H1 (cell line): ENCODE measurements at places on chromosomes 6 and 20. TPM values are rescaled to one million over a fixed set of nuclear protein-coding genes. Genes with fewer than 3 reads are reported as not detected.

GRCh38 chr6:84651583-84651982, 112.8 kb downstream of the TBX18 start:
- no peak overlapping the region for H3K4me3 ChIP-seq
- DNase-seq: no peak
- no peak overlapping the region for H3K27ac ChIP-seq
- H3K27me3 ChIP-seq: no peaks in the 10 kb centered on the region

DNA sequence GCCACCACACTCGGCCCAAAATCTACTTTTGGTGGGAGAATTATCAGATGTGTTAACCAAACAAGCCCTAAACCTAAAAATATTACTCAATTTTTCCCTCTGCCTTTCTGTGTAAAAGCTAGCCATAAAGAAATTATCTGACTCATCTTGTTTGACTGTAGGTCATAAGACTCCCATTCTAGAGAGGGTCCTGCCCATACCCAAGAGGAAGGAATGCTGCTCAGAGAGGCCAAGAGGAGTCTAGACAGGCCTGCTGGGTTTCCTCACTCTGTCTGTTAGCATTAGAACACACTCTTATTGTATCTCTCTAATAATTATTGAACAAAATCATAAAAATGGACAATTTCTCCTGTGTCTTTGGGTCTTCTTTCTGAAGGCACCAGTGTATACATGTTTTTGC, 26.1 kb downstream of the C6orf141 start:
- no peaks in the 10 kb centered on the region for H3K36me3 ChIP-seq
- no peaks in the 10 kb centered on the region for H3K27me3 ChIP-seq
- H3K4me1 ChIP-seq: no peaks in the 10 kb centered on the region
- H3K27ac ChIP-seq: no peak overlapping the region
- no peak for DNase-seq

DNA sequence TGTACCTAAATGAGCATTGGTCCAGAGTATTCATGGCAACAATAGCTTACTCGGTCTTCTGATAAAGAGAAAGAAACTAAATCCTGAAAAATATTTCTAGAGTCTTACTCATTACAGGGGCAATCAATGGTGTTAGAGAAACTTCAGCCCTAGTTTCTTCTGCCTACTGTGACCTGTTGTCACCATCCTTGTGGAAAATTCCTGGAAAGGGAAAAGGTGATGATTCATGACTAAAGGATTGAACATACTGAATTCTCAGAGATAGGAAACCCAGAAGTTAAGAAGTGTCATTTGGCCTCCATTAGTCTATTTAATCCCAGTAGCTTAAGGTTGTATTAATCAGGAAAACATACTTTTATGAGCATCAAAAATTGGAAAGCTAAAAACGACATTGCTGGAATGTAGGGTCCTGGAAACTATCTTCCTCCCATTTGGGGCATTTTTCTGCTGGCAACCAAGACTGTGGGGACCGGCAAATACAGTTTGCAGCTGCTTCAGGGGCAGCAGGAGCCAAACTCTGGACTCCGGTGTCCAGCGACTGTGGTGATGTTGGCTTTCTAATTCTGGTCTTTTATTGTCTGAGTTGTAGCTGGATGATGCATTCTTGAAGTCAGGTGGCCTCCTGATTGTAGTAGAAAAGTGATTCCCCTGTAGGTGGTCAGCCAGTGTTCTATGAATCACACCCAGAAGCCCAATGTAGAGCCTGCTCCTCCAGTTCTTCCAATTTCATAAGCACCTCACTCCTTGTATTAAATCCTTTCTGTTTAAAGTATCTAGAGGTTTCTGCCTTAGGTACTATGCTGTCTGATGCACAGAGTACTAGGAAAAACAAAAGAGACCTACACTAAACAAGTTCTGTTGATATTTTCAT, 67.6 kb downstream of the LCA5 start:
- H3K27ac ChIP-seq: no peak overlapping the region
- no peaks in the 10 kb centered on the region for H3K4me1 ChIP-seq
- H3K36me3 ChIP-seq: no peaks in the 10 kb centered on the region
- no peaks in the 10 kb centered on the region for H3K27me3 ChIP-seq
- H3K4me3 ChIP-seq: no peak overlapping the region
- no peak for DNase-seq

GRCh38 chr6:16651871-16652270, 109.4 kb downstream of the ATXN1 start:
- H3K36me3 ChIP-seq: no peaks in the 10 kb centered on the region
- no peaks in the 10 kb centered on the region for H3K4me1 ChIP-seq
- no peak for DNase-seq
- no peak overlapping the region for H3K4me3 ChIP-seq
- no peak overlapping the region for H3K27ac ChIP-seq

GRCh38 chr6:168778201-168778600, 337.2 kb downstream of the SMOC2 start:
- no peak overlapping the region for H3K27ac ChIP-seq
- no peaks in the 10 kb centered on the region for H3K36me3 ChIP-seq
- DNase-seq: no peak

DNA sequence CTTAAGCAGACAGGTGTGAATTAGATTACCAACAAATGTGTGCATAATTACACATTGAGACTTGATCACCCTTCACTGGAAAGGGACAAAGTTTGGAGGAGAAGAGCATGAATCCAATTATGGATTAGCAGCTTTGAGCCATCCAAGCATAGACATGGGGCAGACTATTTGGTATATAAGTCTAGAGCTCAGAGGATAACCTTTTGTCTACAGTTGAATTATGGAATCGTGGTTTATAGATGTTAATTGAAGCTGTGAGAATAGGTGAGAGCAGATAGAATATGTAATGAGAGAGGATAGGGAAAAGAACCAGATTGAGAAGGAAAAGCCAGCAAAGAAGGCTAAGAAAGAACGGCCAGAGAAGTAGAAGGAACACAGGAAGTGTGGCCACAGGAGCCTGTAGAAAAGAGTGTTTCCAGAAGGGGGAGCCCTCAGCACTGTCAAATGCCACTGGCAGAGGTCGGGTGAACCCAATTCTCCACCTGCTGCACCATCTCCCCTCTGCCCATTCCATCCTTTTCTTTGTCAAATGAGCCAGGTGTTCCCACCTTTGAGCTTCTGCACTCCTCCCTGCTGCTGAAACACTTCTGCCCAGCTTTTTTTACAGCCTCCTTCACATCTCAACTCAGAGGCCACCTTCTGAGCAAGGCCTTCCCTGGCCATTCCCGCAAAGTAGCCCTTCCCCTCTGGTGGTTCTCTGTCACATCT, 7.3 kb downstream of the DNTTIP1 start:
- no peak overlapping the region for H3K27ac ChIP-seq
- peak; percentile 81 for DNase-seq
- H3K4me3 ChIP-seq: no peak overlapping the region
- peaks cover 16% of the 10 kb centered on the region for H3K36me3 ChIP-seq
- no peaks in the 10 kb centered on the region for H3K27me3 ChIP-seq

GRCh38 chr6:25199544-25199943, 79.6 kb upstream of the CARMIL1 start:
- no peaks in the 10 kb centered on the region for H3K36me3 ChIP-seq
- no peak overlapping the region for H3K4me3 ChIP-seq
- no peaks in the 10 kb centered on the region for H3K27me3 ChIP-seq
- no peak for DNase-seq
- no peaks in the 10 kb centered on the region for H3K4me1 ChIP-seq
- H3K27ac ChIP-seq: no peak overlapping the region

DNA sequence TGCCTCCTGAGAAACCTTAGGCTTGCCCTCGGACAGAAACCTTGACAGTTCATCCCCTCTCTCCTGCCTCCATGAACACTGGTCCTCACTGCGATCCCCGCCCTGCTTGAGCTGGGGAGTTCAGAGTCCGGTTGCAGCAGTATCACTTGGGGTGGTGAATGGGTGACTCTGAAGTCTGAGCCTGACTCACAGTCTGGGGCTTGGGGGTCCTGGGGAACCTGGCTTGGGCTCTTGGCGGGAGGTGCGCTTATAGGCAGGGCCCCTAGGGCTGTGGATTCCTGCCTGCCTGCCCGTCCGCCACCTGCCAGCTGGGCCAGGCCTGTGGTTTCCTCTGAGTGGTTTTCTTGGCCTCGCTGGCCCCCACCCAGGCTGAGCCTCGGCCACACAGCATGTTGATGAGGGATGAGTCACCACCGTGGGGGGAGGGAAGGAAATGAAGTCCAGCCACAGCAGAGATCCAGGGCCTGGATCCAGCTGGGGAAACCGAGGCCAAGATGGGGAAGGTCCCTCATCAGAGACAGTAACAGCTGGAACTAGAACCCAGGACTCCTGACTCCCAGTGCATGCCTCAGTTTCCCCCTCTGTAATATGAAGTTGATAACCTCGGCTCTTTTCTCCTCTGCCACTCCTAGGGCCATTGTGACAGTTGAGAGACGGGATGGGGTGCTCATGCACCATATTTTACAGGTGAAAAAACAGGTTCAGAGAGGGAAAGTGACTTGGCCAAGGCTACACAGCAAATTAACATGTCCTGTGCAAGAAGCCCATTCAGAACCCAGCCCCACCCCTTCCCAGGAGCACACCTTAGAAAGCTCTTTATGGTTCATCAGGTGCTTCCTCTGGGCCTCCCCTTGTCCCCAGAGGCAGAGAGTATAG, 9.2 kb downstream of the FOXS1 start:
- H3K27ac ChIP-seq: no peak overlapping the region
- peaks cover 16% of the 10 kb centered on the region for H3K4me1 ChIP-seq
- H3K4me3 ChIP-seq: no peak overlapping the region
- no peaks in the 10 kb centered on the region for H3K36me3 ChIP-seq
- H3K27me3 ChIP-seq: no peaks in the 10 kb centered on the region

DNA sequence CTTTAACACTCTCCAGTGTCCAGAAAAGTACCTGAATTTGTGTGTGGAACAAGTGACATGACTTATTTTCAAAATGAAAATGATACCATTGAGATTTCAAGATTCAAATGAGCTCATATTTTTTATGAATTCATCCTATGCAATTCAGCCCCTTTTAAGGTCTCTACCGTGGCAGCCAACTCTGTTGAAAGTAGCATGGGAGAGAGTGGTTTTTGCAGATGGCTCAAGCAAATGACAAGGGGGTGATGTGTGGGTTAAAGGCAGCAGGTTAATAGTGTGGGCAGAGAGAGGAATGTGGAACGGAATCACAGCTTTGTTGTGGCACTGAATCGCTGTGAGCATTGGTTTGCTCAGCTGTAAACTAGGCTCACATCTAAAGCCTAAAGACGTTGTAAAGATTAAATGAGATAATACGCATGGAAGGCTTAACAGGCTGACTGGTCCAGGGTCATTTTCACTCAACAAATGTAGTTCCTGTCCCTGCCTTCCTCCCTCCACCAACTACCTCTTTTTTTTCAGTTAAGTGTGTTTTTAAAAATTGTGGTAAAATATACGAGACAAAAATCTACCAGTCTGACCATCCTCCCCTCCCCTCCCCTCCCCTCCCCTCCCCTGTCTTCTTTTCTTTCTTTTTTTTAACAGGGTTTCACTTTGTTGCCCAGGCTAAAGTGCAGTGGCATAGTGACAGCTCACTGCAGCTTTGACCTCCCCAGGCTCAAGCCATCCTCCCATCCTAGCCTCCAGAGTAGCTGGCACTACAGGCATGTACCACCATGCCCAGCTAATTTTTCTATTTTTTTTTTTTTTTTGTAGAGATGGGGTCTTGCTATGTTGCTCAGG, 114.7 kb upstream of the ZNF217 start:
- no peaks in the 10 kb centered on the region for H3K36me3 ChIP-seq
- no peak for DNase-seq
- peaks cover 6% of the 10 kb centered on the region for H3K4me1 ChIP-seq

DNA sequence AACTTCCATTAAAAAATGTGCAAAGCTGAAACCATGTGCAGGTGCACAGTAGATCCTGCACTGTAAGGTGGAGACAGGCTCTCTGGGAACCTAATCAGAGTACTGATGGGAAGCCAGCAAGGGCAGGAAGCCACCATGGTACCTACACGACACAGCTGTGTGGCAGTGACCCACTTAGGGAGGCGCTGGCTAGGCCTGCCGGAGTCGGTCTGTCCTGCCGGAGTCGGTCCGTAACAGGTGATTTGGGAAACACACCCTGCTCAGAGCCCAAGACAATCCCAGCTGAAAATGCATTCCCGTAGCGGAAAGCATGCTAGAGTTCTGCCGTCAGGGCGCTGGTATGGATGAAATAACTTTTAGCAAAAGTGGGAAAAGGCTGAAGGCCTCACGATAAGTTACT, 17.2 kb downstream of the TXNDC5 start:
- peaks cover 38% of the 10 kb centered on the region for H3K36me3 ChIP-seq
- DNase-seq: no peak
- H3K27ac ChIP-seq: no peak overlapping the region

DNA sequence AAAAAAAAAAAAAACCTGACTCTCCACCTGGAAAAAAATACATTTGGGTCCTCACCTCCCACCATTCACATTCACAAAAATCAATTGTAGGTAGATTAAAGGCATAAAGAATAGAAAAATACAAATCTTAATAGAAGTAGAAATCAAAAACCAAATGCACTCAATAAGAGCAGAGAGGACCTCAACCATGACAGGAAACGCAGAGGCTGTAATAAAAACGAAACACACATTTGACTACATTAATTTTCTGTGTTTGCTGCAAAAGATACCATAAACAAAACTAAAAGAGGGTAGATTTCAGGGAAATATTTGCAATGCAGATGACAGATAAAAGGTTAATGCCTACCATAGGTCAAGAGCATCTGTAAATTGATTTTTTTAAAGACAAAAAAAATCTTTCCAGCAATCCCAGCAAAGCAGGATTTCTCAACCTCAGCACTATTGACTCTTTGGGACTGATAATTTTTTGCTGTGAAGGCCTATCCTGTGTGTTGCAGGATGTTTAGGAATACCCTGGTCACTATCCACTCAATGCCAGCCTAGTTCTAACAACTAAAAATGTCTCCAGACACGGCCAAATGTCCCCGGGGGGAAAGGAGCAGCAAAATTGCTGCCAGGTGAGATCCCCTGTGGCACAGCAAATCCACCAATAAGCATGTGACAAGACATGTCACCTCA, 9.1 kb downstream of the ETV7 start:
- H3K36me3 ChIP-seq: no peaks in the 10 kb centered on the region
- DNase-seq: no peak
- no peak overlapping the region for H3K27ac ChIP-seq
- 0 out of 2 replicates have a peak, but pooled peaks cover 2% of the 10 kb centered on the region for H3K4me1 ChIP-seq

DNA sequence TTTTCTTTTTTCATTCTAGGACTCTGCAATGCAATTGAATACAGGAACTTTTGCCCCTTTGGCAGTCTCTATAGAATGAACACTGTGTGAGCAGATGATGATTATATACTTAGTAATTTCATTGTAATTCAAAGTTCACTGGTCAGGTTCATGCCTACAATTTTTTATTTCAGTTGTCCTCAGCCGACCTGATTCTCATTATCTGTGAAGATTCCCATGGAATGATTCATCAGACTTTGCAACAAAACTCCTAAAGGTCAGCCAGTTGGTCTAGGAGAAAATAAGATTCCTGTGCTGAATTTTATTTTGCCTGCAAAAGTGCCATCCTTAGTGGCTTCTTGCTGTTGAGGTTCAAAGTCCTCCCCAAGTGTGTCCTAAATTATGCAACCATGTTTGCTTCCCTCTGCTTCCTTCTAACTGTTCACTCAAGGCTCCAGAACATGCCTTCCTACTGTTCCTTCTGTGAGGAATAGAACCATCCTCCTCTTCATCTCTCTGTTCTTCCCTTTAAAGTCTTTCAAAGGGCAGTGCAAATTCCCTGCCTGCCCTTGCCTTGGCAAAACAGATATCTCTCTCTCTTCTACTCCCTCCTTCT, 194.2 kb upstream of the CNR1 start:
- no peak for DNase-seq
- H3K27ac ChIP-seq: no peak overlapping the region
- no peaks in the 10 kb centered on the region for H3K36me3 ChIP-seq
- H3K4me3 ChIP-seq: no peak overlapping the region
- no peaks in the 10 kb centered on the region for H3K4me1 ChIP-seq

SMLR1 gene
- total RNA-seq: not detected in 2 replicates

NFATC2 gene
- total RNA-seq: 0.84 and 0.91 TPM in 2 replicates

OTOR gene
- not detected in 2 replicates for total RNA-seq

DZANK1 gene
- total RNA-seq: 9.7 and 9.9 TPM in 2 replicates

TMEM74B gene
- total RNA-seq: 2.8 and 4.0 TPM in 2 replicates
